ENCODE measurements at places on chromosomes 3 and 15.

GRCh38 chr15:25783607-25784540, 79.3 kb downstream of the ATP10A start:
- DNase-seq, result no peak

- no peak for DNase-seq
These were observed 74.9 kb upstream of the CHRNB4 start for GRCh38 chr15:78715930-78716329.

- no peak for DNase-seq
These were observed 60.5 kb downstream of the RAB7A start for GRCh38 chr3:128786434-128787020.

GRCh38 chr3:45259133-45259532, 33.0 kb upstream of the TMEM158 start:
- no peak for DNase-seq

GRCh38 chr3:134346744-134347143, 27.5 kb downstream of the AMOTL2 start:
- no peak for DNase-seq
